ENCODE measurements at places on chromosomes 7 and 10. TPM values are rescaled to one million over a fixed set of nuclear protein-coding genes. Genes with fewer than 3 reads are reported as not detected.

SLC18A3 gene
- total RNA-seq, result not detected

TBX20 gene
- not detected for total RNA-seq

C10orf105 gene
- not detected for total RNA-seq

SFTPD gene
- not detected for total RNA-seq

OR2A12 gene
- total RNA-seq, result not detected

NPC1L1 gene
- not detected for total RNA-seq

DNA sequence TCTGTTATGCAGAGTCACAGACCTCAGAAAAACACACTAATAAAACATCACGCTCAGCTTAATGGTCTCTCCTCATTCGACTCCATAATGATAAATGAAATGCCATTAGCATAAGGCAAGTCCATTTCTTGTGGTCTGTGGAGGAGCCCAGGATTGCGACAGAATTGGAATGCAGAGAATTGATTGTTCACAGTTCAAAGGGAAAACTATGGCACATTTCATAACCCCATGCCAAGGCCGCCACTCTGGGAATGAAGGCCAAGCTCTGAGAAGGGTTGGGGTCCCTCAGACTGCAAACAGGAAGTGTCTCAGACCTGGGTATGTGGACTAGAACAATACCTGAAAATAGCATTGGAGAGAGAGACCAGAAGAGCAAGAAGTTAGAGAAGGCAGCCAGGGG is 398.9 kb downstream of the ADRA2A start:
- no peak overlapping the region for H3K27ac ChIP-seq
- no peaks in the 10 kb centered on the region for H3K27me3 ChIP-seq
- H3K36me3 ChIP-seq, result no peaks in the 10 kb centered on the region
- DNase-seq, result peak; percentile 67
- H3K4me1 ChIP-seq, result peaks cover 35% of the 10 kb centered on the region
- no peak overlapping the region for H3K4me3 ChIP-seq

DNA sequence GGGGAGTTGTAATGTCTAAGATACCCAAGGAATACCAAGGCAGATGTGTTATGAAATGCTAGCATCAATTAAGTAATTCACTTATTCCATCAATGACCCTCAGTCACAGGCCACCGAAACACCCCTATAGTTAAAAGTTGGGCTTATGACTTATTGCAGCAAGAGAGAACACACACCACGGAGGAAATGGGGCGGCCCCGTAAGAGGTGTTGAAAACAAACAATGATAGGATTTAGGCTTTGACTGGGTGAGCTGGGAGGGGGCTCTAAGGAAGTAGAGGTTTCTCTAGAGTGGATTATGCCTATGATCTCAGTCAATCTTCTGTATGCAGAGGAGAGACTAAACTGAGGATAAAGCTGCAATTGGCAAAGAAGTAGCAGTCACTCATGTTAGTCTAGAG is 45.4 kb upstream of the PRKCQ start:
- H3K36me3 ChIP-seq, result no peaks in the 10 kb centered on the region
- no peak overlapping the region for H3K27ac ChIP-seq
- no peaks in the 10 kb centered on the region for H3K4me1 ChIP-seq

GRCh38 chr10:16950656-16951601 is 133.7 kb upstream of the RSU1 start:
- H3K36me3 ChIP-seq, result no peaks in the 10 kb centered on the region
- DNase-seq, result peak; percentile 33
- H3K27ac ChIP-seq, result no peak overlapping the region
- H3K4me3 ChIP-seq, result no peak overlapping the region

DNA sequence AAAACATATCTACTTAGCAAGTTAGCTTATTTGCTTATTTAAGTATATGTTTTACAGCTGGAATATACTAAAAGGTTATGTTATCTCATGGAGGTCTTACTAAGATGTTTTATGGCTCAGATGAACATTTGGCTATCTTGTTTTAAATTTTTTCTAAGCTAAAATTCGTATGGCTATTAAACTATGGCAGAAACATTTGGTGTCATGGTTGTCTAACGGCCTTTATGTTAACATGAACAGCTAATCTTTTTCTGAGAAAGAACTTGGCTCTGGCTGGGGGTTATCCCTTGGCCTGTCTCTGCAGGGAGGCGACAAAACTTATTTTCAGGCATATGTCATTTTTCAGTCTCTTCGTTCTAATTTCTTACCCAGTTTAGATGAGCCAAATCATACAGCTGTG is 101.5 kb upstream of the MTPN start:
- H3K27me3 ChIP-seq, result peaks cover 24% of the 10 kb centered on the region
- H3K27ac ChIP-seq, result no peak overlapping the region
- H3K4me1 ChIP-seq, result no peaks in the 10 kb centered on the region
- no peaks in the 10 kb centered on the region for H3K36me3 ChIP-seq
- DNase-seq, result no peak
- no peak overlapping the region for H3K4me3 ChIP-seq

DNA sequence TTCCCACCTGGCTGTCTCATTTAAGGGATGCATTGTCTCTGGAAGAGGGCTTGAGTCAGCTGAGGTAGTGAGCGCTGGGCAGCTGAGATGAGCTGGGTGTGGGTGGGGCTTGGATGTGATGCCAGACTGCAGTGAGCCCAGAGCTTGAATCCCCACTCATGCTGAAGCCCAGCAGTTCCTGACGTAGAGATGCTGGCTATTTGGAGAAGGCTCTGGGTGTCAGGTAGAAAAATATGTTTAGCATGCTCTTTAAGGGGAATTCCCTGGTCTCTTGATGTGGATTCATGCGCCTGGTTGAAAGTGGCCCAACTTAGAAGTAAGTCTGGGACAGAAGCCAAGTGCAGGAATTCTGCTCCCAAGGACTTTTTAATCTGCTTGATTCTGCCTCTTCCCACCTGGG is 241.5 kb upstream of the IGFBP3 start:
- DNase-seq, result peak; percentile 41
- H3K4me3 ChIP-seq, result no peak overlapping the region
- H3K36me3 ChIP-seq, result no peaks in the 10 kb centered on the region
- H3K27me3 ChIP-seq, result no peaks in the 10 kb centered on the region
- peaks cover 37% of the 10 kb centered on the region for H3K4me1 ChIP-seq

DNA sequence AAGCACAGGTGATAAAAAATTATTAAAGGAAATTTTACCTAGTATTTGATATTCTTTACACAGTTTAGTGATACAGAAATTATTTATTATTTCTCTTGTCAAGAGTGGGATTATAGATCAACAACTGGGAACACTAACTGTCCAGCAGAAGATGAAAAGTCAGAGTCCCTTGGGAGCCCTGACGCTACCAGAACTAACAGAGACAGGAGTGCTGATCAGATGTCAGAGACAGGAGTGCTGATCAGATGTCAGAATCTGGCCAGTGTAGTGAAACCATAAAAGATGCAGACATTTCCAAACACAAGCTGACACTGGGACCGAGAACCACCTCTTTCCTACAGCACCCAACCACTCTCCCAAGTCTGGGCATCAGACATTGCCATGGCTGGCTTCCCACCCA is 828.2 kb downstream of the TNS3 start:
- no peak overlapping the region for H3K4me3 ChIP-seq
- H3K27ac ChIP-seq, result peak overlapping the region; percentile 47
- no peaks in the 10 kb centered on the region for H3K27me3 ChIP-seq
- DNase-seq, result no peak

DNA sequence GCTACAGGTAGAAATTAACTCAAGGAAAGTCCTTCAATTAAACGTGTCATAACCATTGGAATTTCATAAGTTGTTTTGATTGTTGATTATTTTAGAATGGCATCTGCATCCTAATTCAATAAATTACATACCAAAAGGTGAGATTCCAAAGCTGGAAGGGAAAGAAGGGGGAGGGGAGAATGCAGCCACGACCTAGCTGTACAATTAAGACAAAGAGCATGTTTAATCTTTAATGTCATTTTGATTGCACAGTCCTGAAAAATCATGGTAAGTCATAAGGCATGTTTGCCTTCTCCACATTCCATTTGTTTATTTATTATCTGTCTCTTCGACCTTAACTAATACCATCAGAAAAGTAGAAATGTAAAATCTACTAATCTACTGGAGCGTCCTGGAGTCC is 358.1 kb downstream of the FRMD4A start:
- no peak for DNase-seq
- H3K4me3 ChIP-seq, result no peak overlapping the region
- H3K27me3 ChIP-seq, result no peaks in the 10 kb centered on the region
- H3K4me1 ChIP-seq, result no peaks in the 10 kb centered on the region
- no peaks in the 10 kb centered on the region for H3K36me3 ChIP-seq

DNA sequence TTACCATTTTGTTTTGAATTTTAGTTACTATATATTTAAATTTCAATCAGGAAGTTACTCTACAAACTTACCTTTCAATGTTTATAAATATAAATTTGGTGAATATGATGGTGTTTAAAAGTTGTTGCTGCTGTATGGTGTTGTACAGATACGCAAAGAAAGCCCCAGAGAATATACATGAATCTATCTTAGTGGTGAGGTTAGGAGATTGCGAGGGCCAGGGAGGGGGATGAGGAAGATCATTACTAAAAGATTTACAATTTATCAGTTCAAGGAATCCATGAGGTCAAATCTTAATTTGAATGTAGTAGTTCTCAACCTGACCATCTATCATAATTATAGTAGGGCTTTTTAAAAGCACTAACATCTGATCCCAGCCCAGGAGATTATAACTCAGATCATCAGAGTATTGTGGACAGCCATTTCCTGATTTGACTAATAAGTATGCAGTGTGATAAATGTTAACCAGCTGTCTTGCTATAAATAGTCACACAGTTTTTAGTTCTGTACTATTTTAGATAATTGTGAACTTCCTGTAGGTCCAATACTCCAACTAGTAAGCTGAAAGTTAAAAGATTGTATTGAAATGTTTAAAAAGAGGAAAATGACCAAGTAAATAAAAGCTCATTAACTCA is 23.6 kb downstream of the FAM3C start:
- no peaks in the 10 kb centered on the region for H3K27me3 ChIP-seq
- no peak overlapping the region for H3K4me3 ChIP-seq
- H3K4me1 ChIP-seq, result peaks cover 7% of the 10 kb centered on the region
- peak overlapping the region; percentile 25 for H3K27ac ChIP-seq
- peaks cover 48% of the 10 kb centered on the region for H3K36me3 ChIP-seq
- DNase-seq, result no peak

GRCh38 chr10:98272656-98273055 is 4.7 kb upstream of the LOXL4 start:
- H3K4me3 ChIP-seq, result no peak overlapping the region
- DNase-seq, result no peak
- no peak overlapping the region for H3K27ac ChIP-seq

- H3K4me1 ChIP-seq, result peaks cover 4% of the 10 kb centered on the region
- H3K4me3 ChIP-seq, result no peak overlapping the region
These were observed 3.3 kb downstream of the ZNF503 start for GRCh38 chr10:75398200-75398691.

DNA sequence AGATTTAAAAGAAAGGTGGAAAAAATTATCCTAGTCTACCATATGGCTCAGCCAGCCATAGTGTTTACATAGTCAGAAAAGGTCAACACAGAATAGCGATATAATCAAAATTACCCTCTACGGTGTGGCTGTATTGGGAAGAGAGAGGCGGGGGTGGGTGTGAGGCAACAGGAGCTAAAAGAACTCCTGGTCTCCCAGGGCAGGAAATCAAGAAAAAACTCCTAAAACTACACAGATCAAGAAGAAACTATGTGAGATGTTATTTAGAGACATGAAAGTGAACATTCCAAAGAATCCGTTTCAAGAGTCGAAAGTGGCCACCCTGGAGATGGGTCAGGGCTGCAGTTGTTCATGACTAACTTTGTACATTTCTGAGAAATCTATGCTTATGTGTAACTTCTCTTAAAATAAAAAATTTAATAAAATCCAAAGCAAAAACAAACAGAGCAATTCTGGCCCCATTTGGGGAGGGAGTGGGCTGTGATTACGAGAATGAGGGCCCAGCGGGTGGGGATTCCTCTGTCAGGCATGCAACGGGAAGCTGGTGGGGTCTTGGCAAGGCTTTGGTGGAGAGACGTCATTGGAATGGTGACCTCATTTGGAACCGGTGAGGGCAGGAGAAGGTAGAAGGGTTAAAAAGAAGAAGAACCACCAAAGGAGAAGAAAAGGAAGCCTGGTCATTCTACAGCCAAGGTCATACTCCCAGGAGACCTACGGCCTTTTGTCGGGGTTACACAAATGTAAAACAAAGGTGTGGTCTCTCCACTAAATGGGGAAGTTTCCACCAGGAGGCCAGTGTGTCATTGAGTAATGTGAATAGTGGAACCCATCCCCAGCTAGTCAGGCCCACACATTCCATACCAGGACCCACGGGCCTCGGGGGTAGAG is 71.2 kb upstream of the DUSP5 start:
- H3K4me3 ChIP-seq, result no peak overlapping the region
- H3K4me1 ChIP-seq, result peaks cover 17% of the 10 kb centered on the region
- peaks cover 7% of the 10 kb centered on the region for H3K36me3 ChIP-seq
- no peak for DNase-seq

- H3K27ac ChIP-seq, result no peak overlapping the region
- peaks cover 9% of the 10 kb centered on the region for H3K4me1 ChIP-seq
- no peak for DNase-seq
- no peaks in the 10 kb centered on the region for H3K27me3 ChIP-seq
- no peaks in the 10 kb centered on the region for H3K36me3 ChIP-seq
These were observed 31.6 kb downstream of the SH3PXD2A start for GRCh38 chr10:103823706-103824272.

DNA sequence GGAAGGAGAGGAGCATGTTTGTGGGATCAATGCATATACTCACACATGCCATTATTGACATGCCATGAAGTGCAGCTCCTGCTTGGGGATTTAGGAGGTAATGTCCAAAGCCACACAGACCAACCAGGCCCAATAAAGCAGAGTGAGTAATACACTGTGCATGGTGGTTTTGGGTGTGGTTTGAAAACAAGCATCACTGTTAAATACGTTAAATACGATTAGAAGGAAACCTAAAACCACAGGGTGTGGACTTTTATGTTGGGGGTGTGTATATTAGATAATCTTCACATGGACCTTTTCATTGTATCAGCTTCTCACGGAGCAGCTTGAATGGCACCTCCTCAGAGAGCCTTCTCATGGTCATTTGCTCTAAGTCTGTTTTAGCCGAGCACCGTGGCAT is 10.4 kb upstream of the EIF3A start:
- peak; percentile 80 for DNase-seq
- H3K4me3 ChIP-seq, result no peak overlapping the region
- no peaks in the 10 kb centered on the region for H3K27me3 ChIP-seq
- peaks cover 20% of the 10 kb centered on the region for H3K4me1 ChIP-seq
- H3K36me3 ChIP-seq, result no peaks in the 10 kb centered on the region
- peak overlapping the region; percentile 49 for H3K27ac ChIP-seq

- no peaks in the 10 kb centered on the region for H3K27me3 ChIP-seq
- H3K4me3 ChIP-seq, result no peak overlapping the region
- H3K4me1 ChIP-seq, result peaks cover 6% of the 10 kb centered on the region
- DNase-seq, result no peak
These were observed 678.3 kb upstream of the LRRN3 start for GRCh38 chr7:110412614-110413013.

DNA sequence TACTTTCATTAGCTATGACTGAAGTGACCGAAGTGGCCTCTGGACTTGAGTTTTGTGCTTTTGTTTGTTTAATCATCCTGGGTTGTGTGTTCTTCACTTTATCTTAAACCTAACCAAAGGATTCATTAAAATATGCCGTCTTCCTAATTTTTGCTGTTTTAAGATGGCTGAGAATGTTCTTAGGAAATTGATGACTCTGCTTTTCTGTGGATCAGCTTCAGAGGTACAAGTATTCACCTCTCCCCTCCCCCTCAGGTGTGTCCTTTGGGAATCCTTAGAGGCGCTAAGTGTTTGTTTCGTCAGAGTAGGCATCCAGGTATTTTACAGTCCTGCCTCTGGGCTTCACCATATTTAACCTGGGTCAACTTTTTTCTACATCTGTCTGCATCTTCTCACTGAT is 1.1 kb downstream of the CCDC126 start:
- DNase-seq, result peak; percentile 53
- no peaks in the 10 kb centered on the region for H3K27me3 ChIP-seq
- peaks cover 27% of the 10 kb centered on the region for H3K4me1 ChIP-seq
- H3K36me3 ChIP-seq, result no peaks in the 10 kb centered on the region
- H3K27ac ChIP-seq, result peak overlapping the region; percentile 87
